Heart left ventricle (tissue), 16 donors: ENCODE measurements at places on chromosomes 16 and 17.

DNA sequence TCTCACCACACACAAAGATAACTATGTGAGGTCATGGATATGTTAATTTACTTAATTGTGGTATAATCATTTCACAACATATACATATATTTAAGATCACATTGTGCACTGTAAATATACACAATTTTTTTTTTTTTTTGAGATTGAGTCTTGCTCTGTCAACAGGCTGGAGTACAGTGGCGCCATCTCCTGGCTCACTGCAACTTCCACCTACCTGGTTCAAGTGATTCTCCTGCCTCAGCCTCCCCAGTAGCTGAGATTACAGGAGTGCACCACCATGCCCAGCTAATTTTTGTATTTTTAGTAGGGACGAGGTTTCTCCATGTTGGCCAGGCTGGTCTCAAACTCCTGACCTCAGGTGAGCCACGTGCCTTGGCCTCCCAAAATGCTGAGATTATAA, 11.5 kb upstream of the PRSS54 start:
- no peak for DNase-seq
- H3K4me1 ChIP-seq = peaks cover 6% of the 10 kb centered on the region
- no peaks in the 10 kb centered on the region for H3K27me3 ChIP-seq
- no peak overlapping the region for H3K4me3 ChIP-seq
- H3K27ac ChIP-seq = no peak overlapping the region

DNA sequence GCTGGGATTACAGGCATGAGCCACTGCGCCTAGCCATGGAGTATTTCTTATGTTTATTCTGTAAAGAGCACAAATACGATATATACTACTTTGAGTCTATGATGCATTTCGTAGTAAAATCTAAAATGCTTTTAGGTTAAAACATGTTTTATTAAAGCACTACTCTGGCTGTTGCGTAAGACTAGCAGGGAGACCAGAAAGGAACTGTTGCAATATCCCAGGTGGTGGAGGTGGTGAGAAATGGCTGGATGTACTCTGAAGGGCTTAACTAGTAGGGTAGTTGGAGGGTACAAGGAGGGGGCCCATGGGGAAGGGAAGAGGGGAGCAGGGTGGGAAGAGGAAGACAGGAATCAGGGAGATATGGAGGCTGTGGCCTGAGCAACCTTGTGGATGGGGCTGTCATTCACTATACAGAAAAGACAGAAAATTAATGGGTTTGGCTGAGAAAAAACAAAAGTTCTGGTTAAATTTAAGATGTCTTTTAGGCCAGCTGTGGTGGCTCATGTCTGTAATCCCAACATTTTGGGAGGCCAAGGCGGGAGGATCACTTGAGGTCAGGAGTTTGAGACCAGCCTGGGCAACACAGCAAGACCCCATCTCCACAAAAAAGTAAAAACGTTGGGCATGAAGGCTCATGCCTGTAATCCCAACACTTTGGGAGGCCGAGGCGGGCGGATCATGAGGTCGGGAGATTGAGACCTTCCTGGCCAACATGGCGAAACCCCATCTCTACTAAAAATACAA, 35.8 kb downstream of the ST3GAL2 start:
- no peak for DNase-seq
- H3K4me1 ChIP-seq = peaks cover 31% of the 10 kb centered on the region
- no peaks in the 10 kb centered on the region for H3K27me3 ChIP-seq
- peaks cover 19% of the 10 kb centered on the region for H3K36me3 ChIP-seq

GRCh38 chr16:51050377-51050706, 100.7 kb downstream of the SALL1 start:
- no peaks in the 10 kb centered on the region for H3K36me3 ChIP-seq
- H3K27ac ChIP-seq = no peak overlapping the region
- DNase-seq = no peak
- no peaks in the 10 kb centered on the region for H3K27me3 ChIP-seq
- H3K4me1 ChIP-seq = no peaks in the 10 kb centered on the region

DNA sequence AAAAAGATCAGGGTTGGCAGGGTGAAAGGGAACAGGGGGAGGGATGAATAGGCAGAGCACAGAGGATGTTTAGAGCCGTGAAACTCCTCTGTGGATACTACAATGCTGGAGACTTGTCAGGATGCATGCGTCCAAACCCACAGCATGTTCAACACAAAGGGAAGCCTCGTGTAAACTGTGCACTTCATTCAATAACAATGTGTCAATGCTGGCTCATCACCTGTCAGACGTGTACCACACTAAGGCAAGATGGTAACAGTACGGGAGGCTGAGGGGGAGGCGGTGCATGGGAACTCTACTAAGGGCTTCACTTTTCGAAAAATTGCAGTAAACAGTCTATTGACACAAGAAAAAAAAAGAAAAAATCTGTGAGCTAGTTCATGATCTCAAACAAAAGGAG, 63.7 kb downstream of the C16orf95 start:
- H3K27ac ChIP-seq = no peak overlapping the region
- no peaks in the 10 kb centered on the region for H3K36me3 ChIP-seq
- H3K4me1 ChIP-seq = no peaks in the 10 kb centered on the region
- no peaks in the 10 kb centered on the region for H3K27me3 ChIP-seq
- DNase-seq = no peak
- no peak overlapping the region for H3K4me3 ChIP-seq

DNA sequence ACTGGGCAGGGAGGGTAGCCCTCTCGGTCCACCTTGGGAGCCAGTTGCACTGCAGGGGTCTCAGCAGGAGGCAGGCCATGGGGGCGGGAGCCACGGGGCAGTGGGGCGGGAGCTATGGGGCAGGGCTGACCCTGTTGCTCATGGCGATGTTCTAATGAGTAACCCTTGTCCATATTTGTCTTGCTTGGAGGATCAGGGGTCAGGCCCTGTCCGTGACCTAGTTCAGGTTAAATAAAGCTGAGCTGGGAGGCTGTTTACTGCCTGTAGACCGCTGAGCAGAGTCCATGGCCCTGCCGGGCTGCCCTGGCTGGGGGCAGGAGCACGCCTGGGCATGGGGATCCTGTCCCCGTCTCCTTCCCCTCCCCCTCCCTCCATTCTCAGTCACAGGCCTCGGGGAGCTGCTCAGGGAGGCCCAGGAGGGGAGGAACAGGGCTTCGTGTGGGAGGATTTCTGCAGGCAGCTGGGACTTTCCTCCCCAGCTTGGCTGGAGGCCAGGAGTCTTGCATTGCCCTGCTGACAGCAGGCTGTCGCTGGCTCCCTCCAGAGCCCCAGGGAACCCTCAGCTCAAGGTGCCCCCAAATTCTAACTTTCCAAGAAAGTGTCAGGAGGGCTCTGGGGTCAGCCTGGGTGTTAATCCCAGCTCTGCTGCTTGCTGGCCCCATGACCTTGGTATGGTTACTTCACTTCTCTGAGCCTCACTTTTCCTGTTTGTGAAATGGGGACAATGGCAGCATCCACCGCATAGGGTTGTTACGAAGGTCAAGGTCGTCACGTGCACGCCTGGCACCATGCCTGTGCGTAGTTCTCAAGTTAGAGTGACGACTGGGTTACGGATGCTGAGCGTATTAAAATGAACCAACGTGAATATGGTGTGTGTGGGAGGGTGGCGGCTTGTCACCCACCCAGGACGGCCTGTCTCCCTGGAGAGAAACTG, 6.1 kb upstream of the SERPINF2 start:
- H3K4me1 ChIP-seq = peaks cover 13% of the 10 kb centered on the region
- no peaks in the 10 kb centered on the region for H3K27me3 ChIP-seq
- peak; percentile 84 for DNase-seq
- H3K4me3 ChIP-seq = no peak overlapping the region

GRCh38 chr17:77177002-77177741, 36.4 kb downstream of the SEC14L1 start:
- no peak overlapping the region for H3K4me3 ChIP-seq
- H3K36me3 ChIP-seq = peaks cover 5% of the 10 kb centered on the region
- no peak overlapping the region for H3K27ac ChIP-seq
- no peaks in the 10 kb centered on the region for H3K27me3 ChIP-seq

DNA sequence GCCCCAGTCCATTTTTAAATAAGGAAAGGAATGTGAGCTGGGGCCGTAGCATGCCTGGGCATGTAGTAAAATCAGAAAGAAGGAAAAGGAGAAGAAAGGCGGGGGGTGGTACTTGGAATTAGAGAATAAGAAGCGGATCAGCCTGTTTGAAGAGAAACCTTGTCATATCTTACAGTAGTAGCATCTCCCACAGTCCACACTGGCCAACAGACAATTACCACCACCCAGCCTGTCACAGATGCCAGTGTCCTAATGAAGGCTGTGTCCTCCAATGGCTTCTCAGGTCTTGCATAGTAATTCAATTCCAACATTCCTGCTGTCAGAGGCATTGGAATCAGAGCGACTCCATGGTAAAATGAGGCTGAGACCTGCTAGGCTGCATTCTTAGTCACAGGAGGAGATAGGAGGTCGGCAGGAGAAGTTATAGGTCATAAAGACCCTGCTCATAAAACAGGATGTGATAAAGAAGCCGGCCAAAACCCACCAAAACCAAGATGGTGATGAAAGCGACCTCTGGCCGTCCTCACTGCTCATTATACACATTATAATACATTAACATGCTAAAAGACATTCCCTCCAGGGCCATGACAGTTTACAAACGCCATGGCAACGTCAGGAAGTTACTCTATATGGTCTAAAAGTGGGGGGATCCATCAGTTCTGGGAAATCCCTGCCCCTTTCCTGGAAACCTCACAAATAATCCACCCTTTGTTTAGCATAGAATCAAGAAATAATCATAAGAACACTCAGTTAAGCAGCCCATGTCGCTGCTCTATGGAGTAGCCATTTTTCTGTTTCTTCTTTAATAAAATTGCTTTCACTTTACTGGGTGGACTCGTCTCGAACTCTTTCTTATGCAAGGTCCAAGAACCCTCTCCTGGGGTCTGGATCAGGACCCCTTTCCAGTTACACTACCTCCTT, 9.6 kb upstream of the AKAP10 start:
- H3K4me1 ChIP-seq = no peaks in the 10 kb centered on the region
- DNase-seq = no peak
- no peaks in the 10 kb centered on the region for H3K36me3 ChIP-seq
- no peak overlapping the region for H3K27ac ChIP-seq

DNA sequence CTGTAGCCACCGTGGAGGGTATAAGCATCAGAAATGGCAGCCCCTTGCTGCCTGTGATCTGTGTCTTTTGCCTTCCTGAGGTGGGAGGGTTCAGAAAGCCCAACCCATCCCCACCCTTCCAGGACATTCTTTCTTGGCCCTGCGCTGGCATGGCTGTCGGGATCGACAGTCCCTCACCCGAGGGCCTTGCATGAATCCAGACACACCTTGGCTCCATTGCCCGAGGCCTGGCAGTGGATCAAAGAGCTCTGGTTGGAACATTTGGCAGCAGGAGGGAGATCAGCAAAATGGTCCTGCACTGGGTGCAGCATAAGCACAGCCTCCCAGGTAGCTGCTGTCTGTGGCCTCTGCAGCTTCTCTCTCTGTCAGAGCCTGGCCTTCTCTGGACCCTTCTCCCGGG, 246.6 kb upstream of the MAF start:
- no peak overlapping the region for H3K4me3 ChIP-seq
- H3K27me3 ChIP-seq = no peaks in the 10 kb centered on the region
- no peak overlapping the region for H3K27ac ChIP-seq
- DNase-seq = no peak

DNA sequence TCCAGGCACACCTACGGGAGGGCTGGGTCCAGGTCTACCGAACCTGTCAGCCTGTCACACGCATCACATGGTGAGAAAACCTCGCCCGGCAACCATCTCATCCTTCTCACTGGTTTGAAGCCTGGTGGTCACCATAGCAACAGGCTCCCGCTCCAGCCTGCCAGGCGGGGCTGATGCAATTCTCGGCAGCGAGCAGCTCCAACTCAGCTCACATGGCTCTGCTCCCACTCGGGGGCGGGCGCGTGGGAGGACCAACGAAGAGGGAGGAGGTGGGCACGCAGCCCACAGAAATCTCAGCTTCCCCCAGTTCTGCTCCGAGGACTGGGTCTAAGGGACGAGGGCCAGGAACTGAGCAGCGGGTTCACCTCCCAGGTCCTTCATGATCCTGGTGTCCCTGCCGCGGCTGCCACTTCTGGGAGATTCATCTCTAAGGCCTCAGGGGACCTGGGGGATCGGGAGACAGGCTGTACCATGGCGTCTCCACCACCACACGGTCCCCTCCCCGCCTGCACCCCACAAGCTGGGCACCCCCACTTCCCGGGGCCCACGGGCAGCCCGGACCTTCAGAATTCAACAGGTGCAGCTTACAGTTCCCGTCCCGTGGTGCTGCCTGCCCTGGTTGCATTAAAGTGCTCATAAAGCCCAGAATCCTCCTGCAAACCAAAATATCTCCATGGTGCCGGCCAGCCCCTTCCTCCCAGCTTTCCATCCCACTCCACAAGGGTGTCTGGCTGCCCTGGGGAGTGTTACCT, 25.8 kb downstream of the ABR start:
- peak; percentile 60 for DNase-seq
- H3K4me1 ChIP-seq = peaks cover 17% of the 10 kb centered on the region
- H3K4me3 ChIP-seq = no peak overlapping the region

GRCh38 chr17:78391843-78392242, 13.4 kb downstream of the PGS1 start:
- no peak overlapping the region for H3K4me3 ChIP-seq
- peaks cover 24% of the 10 kb centered on the region for H3K36me3 ChIP-seq
- peaks cover 68% of the 10 kb centered on the region for H3K4me1 ChIP-seq
- DNase-seq = no peak

- DNase-seq = no peak
- H3K36me3 ChIP-seq = no peaks in the 10 kb centered on the region
- H3K4me3 ChIP-seq = no peak overlapping the region
- H3K27ac ChIP-seq = no peak overlapping the region
Observed at GRCh38 chr17:74217037-74217730, 3.8 kb downstream of the TTYH2 start.

DNA sequence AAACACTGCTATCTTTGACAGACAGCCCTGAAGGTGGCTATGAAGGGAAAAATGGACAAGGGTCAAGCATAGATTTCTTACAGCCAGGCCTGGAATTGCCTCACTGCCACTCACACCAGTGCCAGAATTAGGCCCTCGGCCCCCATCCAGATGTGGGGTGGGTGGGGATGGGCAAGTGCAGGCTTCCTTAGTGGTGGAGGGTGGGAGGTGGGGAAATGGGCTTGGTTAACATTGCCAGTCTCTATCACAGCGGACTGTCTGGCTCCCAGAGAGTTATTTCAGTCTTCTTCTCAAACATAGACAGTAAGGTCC, 24.9 kb downstream of the B9D1 start:
- H3K36me3 ChIP-seq = peaks cover 7% of the 10 kb centered on the region
- DNase-seq = no peak
- no peak overlapping the region for H3K4me3 ChIP-seq
- no peak overlapping the region for H3K27ac ChIP-seq

DNA sequence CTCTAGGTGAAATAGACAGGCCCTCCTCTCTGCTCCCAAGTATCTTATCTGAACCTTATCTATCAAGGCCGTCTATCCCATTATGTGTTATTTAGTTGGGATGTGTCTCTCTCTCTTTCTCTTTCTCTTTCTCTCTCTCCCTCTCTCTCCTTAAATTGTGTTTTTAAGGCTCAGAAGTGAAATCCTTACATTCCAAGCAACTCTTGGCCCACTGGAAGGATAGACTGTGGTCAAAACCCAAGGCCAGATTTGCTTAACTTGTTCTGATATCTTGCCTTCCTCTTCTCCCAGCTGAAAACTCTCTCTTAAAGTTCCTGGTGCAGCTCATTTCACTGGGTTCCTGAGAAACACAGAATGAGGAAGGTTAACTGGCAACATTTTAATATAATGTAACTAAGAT, 14.7 kb downstream of the CDRT4 start:
- no peak for DNase-seq
- H3K27me3 ChIP-seq = no peaks in the 10 kb centered on the region
- peaks cover 16% of the 10 kb centered on the region for H3K4me1 ChIP-seq
- H3K27ac ChIP-seq = no peak overlapping the region
- no peak overlapping the region for H3K4me3 ChIP-seq
- no peaks in the 10 kb centered on the region for H3K36me3 ChIP-seq

- no peak overlapping the region for H3K4me3 ChIP-seq
- no peaks in the 10 kb centered on the region for H3K36me3 ChIP-seq
- no peak for DNase-seq
- H3K4me1 ChIP-seq = no peaks in the 10 kb centered on the region
- H3K27ac ChIP-seq = peak overlapping the region; percentile 36
Observed at GRCh38 chr16:78443542-78444364, 344.3 kb downstream of the WWOX start.
